ENCODE measurements at places on chromosomes 13 and 19.

DNA sequence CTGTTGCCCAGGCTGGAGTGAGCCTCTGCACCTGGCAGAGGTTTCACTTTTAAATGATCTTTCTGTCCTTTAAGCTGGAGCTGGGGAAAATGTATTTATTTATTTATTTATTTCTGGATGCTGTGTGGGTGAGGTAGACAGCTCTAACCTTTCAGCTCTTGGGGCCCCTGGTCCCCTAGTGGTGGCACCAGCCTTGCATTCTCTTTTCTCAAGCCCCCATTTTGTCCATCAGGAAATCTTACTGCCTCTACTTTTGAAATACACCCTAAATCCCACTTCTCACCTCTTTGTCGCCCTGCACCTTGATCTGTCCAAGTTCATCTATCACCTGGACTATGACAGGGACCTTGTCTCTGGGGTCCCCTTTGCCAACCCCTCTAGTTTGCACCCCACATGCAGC, 2.1 kb upstream of the B9D2 start:
- DNase-seq = no peak

DNA sequence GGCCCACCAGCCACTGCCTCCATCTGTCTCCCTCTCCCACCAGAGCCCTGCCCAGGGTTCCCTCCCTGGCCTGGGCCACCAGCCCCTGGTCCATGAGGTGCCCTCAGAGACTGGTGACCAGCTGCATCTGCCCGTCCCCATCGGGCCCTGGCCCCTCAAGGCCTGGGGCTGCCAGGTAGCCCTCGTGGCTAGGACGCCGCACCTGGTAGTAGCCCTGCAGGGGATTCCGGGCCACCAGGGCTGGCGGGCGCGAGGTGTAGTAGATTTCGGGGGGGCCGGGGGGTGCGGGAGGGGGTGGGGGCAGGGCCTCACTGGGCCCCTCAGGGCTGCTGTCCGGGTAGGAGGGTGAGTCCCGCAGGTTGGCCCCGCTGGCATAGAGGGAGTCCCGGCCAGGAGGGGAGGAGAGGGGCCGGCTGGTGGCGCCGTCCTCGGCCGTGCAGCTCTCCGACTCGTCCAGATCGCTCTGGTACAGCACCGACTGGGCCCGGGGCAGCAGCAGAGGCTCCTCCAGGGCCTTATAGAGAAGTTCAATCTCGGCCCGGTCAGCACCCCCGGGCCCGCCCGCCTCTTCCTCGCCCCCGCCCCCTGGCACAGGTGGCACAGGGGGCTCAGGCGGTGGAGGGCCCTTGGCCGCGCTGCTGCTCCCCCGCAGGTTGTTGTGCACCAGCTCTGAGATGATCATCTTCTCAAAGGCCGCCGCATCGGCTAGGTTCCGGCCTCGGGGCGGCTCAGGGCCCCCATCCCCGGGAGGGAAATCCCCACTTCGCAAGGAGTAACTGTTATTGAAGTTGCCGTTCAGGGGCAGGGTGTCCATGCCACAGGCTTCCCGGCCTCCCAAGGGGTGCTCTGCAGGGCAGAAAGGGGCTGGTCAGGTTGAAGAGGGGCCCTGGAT, 14.6 kb upstream of the ASF1B start:
- DNase-seq = no peak

DNA sequence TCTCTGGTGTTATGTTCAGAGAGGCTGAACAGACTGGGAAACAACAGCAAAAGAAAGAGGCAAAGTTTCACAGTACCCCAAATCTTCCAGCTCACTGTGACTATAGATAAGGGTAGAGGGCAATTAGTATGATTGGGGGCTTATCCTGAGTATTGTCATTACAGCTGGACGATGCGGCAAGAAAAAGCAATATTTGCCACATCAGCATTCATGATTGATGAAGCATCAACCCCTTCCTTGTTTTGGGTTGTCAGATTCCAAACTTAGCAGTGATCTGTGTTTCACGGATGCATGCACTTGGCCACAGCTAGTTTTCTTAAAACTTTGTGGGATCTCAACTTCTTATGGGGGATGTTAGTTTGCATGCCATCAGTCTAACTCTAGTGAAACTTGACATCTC, 348.8 kb upstream of the SLITRK5 start:
- DNase-seq = no peak

DNA sequence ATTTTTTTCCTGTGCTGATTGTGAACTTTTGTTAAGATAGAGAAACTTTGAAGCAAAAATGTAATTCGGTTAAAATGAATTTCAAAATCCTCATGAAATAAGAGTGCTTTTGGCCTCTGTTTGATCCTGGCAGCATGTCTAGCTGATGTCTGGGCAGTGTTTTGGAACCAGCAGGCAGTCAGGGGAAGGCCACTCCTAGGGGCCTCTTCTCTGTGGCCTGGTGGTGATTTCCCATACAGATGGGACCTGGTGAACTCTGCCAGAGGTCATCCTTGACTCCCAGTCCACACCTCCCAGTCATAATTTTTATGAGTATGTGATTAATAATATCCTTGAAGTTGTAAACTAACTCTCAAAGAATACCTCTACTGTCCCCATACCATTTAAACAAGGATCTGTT, 226.6 kb downstream of the PCCA start:
- DNase-seq = no peak

DNA sequence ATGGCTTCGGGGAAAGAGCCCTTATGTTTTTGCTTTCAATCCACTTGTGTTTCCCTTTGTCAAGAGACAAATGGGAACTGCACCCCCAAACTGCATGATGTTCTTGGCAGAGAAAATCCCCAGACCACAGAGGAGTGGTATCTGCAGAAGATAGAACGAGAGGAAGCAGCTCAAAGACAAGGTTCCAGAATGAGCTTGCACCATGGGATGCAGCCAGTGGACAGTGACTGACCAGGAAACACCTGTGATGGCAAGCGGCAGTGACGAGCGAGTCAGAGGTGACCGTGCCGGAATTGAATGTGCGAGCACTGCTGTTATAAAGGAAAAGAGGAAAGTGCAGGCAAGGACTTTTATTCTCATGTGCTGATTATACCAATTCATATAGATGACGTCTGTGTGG, 46.3 kb downstream of the IRS2 start:
- DNase-seq = no peak

- no peak for DNase-seq
Measured at GRCh38 chr13:64052521-64052920, 2636.9 kb upstream of the PCDH20 start.

- DNase-seq = no peak
Measured at GRCh38 chr19:55493052-55493644, 4.9 kb downstream of the SSC5D start.

GRCh38 chr13:95926231-95926630, 127.0 kb downstream of the UGGT2 start:
- no peak for DNase-seq

GRCh38 chr13:107088061-107088460, 520.1 kb upstream of the ARGLU1 start:
- DNase-seq = no peak

GRCh38 chr13:23716401-23716800, 146.2 kb downstream of the TNFRSF19 start:
- DNase-seq = no peak

- no peak for DNase-seq
Measured at GRCh38 chr19:51820831-51821446, 26.0 kb downstream of the FPR3 start.

DNA sequence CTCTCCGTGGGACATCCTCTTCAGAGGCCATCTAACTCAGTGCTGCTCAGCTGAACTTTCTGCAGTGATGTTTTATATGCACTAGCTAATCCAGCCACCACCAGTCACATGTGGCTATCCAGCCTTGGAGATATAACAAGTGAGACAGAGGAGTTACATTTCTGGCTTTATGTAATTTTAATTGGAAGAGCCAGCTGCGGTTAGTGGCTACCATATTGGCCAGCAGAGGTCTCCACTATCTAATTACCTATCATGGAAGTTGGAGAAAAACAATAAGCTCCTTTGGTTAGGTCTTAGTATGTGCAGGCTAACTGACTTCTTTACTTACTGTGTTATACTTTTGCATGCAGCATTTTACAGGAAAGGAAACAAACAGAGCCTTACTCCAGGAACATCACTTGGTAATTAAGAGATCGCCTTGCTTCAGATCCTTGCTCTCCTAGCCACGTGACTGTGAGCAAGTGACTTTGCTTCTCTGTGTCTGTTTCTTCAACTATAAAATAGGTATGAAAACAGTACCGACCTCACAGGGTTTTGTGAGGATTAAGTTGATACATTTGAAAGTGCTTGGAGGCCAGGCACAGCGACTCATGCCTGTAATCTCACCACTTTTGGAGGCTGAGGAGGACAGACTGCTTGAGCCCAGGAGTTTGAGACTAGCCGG, 1.6 kb upstream of the KLK10 start:
- no peak for DNase-seq

DNA sequence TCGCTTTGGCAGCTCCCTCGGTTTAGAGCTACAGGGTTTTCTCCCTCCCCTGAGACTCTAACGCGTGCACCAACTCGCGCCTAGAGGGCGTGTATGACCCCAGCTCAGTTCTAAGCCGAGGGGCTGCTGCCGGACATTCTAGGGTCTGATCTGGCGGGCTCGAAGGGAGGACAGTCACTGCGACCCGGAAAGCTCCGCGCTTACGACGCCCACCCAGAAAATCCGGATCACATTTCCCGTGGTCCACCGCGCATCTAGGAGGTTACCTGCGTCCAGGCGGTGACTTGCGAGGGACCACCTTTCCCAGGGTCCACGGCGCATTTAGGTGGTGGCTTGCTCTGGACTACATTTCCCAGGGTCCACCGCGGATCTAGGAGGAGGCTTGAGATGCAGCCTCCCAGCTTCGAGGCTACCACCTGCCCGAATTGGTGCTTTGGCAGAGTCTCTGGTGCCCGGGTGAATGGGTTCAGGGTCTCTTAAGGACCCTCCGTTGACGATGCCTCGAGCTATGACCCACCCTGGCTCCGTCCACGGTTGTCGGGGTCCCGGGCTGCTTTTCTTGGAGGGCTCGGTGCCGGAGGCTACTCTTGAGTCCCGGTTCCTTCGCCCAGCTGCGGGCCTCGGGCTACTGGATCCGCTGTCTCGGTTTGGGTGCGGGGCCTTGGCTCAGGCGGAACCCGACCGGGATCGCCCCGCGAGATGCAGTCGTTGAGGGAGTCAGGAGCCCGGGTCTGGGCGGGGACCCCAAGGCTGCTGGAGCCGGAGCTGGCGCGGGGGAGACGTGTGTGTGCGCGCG, 30.5 kb downstream of the ZNF146 start:
- DNase-seq = peak; percentile 44

GRCh38 chr19:13881692-13882418, 4.9 kb downstream of the NANOS3 start:
- DNase-seq = no peak

DNA sequence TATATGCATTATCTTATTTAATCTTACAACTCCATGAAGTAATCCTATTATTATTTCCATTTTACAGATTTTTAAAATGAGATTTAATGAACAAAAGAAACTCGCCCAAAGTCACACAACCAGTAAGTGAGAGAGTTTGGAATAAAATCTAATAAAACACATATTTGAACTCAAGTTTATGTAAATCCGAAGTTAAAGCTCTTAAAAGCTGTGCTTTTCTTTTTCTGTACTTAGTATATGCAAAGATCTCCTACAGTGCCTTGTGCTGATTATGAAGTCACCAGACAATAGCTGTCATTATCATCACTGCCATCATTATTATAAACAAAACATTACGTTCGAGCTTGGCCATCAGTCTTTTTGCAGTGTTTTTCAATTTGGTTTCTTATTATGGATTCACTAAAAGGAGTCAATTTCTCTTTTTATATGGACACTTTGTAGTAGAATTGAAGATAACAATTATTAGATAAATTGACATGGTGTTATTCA, 29.7 kb upstream of the ENOX1 start:
- DNase-seq = no peak

DNA sequence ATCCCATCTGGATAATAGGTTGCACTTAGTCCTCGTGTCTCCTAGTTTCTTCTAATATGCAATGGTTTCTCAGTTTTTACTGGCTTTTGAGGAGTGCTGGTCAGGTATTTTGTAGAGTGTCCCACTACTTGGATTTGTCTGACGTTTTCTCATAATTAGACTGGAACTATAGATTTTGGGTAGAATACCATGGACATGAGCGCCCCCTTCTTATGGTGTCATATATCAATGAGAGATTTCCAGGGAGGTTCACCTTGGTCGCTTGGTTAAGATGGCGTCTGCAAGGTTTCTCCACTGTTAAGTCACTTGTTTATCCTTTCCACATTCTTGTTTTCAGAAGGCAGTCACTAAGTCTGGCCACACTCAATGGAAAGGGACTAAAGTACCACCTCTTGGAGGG, 6.7 kb downstream of the SOHLH2 start:
- DNase-seq = no peak

DNA sequence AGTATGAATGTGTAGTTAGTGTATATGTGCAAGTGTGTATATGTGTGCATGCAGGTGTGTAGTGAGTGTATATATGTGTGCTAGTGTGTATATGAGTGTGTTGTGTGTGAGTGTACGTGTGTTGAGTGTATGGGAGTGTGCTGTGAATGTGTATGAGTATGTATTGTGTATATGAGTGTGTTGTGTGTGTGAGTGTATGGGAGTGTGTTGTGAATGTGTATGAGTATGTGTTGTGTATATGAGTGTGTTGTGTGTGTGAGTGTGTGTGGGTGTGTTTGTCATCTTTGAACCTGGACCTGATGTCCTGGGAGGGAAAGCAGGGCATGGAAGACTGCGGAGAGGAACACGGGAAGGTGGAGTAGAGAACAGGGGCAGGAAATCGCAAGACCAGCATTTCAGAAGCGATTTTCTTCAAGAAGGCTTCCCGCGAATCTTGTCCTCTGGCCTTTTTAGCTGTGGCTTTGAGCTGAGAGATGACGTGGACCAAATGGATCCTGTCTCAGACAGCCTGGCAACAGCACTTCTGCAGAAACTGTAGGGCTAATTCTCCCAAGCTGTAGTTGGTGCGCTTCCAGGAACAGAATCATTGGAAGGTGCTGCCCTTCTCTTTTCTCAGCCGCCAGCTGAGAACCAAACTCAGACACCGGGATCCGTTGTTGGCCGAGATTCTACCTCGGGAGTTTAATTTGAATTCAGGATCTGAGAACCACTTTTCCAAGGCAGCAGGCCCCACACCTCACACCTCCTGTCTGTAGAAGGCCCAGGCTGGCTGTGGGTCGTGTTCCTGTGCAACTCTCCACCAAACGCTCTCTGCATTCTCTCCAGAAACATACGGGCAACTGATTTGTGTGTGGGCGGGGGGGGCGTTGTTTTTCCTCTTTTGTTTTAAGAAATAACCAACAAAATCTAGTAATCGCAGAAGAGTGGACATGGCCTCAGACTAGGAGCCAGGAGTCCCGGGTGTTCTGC, 94.7 kb upstream of the RAP2A start:
- DNase-seq = no peak

- no peak for DNase-seq
Measured at GRCh38 chr19:48606463-48607358, at the start of gene SPACA4. Gene SPACA4 (plus strand): TSS chr19:48606742. CDS start chr19:48606979, 237 bp downstream.

Measured in nephron progenitor cell (in vitro differentiated cells).